ENCODE measurements at places on chromosomes 5 and 9. TPM values are rescaled to one million over a fixed set of nuclear protein-coding genes. Genes with fewer than 3 reads are reported as not detected.
A peak's percentile ranks its signal among the peaks of the same experiment; 100 is the strongest.

GRCh38 chr9:130570208-130570607 lies 9.2 kb upstream of the FUBP3 start:
- no peak for DNase-seq

DNA sequence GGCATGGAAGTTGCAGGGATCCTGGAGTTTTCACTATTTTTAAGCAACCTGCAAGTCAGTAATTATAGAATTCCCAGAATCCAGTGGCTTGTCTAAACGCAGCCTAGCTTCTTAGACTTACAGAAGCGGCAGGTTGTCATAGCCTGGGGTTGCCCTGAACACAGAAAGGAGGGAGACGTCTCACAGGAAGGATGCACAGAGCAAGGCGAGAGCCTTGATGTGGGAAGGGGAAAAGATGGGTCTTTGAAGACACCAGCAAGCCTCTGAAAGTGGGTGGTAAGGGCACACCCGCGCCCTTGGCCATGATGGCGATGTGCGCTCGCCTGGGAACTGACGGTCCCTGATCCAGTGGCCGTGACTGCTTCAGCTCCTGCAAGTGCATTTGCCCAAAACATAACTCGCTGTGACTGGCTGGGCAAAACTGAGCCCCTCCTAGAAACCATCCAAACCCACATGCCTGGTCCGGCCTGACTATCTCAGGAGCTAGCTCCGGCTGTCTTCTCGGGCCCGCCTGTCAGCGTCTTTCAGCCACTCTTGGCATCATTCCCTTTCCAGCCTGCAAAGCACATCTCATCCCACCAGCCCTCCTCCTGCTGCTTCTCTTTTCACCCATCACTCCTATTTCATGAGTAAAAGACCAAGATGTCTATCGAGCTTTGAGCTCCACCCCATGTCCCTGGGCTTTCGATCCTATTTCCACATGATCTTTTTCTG lies 17.1 kb downstream of the FBP1 start:
- DNase-seq = no peak

- DNase-seq = no peak
These were observed 1329.4 kb downstream of the PTPRD start for GRCh38 chr9:9283159-9283986.

- no peak for DNase-seq
These were observed 287.4 kb upstream of the IRX4 start for GRCh38 chr5:2169850-2170760.

DNA sequence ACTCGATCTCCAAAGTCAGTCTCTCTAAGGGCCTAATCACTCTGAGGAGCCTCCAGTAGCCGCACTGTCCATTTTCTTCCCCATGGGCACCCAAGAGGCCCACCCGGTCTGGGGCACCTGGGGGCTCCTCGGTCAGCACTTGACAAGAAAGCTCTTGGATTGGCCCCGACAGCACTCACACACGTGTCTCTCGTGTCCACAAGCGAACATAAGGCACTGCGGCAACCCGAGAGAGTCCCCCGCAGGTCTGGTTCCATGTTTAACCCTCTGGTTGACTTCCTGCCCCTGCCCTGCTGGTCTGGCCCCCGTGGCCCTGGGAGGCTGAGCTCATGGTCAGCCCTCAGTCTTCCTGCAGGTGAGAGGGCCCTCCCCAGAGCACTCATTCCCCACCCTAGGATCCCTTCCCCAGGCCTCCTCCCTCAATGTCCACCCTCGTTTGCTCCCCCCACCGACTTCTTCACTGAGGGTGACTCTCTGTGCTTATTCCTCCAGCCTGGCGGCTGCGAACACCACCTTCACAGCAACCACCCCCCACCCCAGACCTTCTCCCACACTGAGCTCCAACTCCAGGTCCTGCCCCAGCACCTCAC lies 16.3 kb upstream of the LRRC14B start:
- DNase-seq = no peak

GRCh38 chr9:4774209-4774608 lies 18.5 kb upstream of the RCL1 start:
- DNase-seq = no peak

DNA sequence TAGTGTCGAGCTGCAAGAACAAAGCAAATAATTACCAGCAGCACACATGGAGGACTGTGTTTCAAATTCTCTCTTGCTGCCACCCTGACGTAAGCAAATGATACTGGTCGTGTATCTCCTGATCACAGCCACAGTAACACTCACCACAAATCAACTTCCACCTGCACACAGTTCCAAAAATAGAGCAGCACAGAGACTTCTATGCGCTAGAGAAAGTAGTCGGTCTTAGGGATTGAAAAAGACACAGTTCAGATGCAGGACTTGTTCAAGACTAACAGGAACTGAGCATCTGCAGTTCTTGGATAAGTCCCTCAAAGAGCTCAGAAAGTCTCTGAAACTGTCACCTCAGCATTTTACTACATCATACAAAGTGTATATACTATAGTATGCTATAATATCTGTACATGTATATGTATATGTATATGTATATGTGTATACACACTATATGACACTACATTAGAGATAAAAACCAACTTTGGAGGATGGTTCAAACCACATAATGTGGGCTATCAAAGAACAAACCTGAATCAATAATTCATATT lies 279.0 kb downstream of the GLIS3 start:
- DNase-seq = no peak

DNA sequence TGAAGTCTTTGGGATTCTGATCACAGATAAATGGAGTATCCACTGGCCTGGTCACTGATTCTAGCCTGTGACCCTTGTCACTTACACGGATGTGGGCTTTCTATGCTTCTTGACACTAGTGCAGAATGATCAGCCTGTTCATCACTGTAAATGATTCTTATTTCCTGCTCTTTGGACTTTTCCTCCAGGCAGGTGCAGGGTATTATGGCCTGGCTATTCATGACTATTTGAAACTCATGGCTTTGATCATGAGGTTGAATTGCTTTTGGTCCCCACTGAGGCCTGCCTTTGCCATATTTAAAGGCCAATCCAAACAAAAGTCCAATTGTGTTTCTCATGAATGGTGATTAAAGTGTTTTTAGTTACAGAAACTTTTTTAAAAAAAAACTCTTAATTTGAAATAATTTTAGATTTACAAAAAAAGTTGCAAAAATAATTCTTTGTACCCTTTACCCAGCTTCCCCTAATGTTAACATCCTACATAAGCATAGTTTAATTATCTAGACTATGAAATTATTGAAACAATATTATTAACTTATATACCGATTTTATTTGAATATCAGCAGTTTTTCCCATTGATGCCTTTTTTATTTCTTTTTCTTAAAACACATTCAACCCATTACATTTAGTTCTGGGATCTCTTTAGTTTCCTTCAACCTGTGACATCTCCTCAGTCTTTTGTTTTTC lies 68.1 kb downstream of the GALNT10 start:
- DNase-seq = no peak

- no peak for DNase-seq
These were observed 248.2 kb downstream of the TRIM32 start for GRCh38 chr9:116935149-116935897.

DNA sequence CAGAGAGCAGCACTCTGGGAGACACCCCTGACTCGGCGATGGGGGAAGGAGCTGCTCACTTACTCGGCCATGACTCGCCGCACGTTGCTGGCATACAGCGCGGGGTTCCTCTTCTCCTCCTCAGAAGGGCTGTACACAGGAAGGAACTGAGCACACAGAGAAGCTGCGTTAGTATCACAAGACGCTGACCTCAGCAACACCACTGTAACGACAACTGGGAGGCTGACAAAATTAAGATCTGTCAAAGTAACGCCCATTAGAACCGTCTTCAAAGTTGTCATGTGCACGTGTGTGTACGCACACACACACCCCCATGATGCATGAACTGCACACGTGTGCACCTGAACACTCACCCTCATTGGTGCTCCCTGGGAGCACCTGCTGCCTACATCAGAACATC lies 32.1 kb upstream of the SLC6A3 start:
- DNase-seq = peak; percentile 93

GRCh38 chr9:93096811-93097382 lies 880 bp downstream of the CARD19 start:
- peak; percentile 13 for DNase-seq

- no peak for DNase-seq
These were observed 40.8 kb upstream of the GABRG2 start for GRCh38 chr5:162026803-162027202.

- no peak for DNase-seq
These were observed 97.1 kb upstream of the IRX2 start for GRCh38 chr5:2848619-2849018.

- DNase-seq = no peak
These were observed 16.9 kb downstream of the ELOVL7 start for GRCh38 chr5:60827201-60827600.

DNA sequence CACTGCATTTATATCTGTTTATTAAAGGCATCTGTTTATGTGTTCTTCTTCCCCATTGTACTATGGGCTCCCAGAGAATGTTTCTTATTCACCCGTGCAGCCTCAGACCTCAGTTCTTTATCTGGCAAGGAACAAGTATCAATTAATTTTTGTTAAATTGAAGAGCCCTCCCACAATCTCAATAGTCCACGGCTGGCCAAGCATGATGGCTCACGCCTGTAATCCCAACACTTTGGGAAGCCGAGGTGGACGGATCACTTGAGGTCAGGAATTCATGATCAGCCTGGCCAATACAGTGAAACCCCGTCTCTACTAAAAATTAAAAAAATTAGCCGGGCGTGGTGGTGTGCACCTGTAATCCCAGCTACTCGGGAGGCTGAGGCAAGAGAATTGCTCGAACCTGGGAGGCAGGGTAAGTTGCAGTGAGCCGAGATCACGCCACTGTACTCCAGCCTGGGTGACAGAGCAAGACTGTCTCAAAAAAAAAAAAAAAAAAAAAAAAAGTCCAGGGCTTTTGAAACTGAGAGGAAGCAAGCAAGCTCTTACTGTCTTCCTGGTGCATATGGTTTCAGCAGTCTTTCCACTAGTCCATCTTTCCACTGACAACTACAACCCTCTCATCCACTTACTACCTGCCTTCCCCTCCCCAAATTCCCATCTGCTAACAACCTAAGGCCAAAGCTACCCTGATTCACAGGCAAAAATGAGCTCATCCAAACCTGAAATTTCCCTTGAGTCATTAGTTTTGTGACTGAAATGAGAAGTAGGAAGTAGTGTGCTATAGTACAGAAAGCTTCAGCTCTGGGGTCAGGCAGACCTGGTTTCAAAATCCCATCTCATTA lies 2.3 kb upstream of the HK3 start:
- no peak for DNase-seq

DNA sequence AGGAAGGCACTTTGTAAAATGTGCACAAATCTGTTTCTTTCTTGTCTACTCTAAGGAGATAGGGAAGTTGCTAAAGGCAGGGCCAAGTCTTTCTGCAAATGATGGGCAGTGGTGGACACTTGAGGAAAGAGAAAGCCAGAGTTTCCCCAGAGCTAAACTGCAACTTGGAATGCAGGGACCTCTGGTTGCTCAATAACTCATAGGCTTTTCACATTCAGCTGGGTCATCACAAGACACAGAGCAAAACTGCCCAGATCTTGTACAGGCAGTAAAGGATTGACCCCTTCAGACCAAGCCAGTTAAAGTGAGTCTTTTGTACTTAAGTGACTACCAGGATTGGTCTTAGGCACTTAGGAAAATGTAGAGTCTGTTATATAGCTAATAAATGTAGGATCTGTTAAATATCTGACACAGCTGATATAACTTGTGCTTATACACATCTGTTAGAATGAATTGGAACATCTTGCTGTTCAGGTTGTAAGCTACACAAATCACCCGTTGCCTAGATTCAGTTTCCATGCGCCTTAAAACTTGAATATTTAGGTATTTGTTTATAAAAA lies 13.5 kb upstream of the AGXT2 start:
- no peak for DNase-seq

DNA sequence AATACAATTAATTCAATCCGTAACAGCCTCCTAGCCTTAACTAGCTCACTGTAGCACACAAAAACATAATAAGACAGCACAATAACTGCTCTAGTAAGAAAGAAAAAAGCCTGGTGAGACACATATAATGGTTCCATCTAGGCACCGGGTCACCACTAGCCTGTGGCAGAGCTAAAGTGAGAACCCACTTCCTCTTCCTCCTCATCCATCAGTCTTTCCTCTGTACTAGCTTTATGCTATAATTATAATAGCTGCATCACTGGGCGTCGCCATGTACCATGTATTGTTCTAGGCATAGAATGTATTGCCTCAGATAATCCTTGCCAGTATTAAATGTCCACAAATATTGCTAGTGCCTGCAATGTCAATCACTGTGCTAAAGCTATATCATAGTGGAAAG lies 23.1 kb downstream of the ADRB2 start:
- no peak for DNase-seq

GRCh38 chr5:54556141-54556540 lies 38.6 kb downstream of the SNX18 start:
- DNase-seq = no peak

DNA sequence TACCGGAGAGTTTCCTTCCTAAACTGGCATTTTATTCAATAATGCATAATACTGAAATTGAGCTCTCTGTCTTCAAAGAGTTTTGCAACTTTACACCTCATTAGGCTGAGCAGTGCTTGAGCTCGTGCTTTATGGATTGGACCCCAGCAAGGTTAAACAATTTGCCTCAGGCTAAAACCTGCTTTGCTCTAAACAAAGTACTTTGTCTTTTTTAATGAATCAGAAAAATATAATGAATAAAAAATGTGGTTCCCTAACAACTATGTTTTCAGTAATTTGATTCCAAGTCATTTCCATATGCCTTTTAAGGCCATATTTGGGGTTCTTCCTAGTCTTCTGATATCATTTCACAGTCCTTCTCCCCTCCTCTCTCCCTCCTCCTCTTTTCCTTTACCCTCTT lies 20.0 kb downstream of the ZNF366 start:
- DNase-seq = no peak

GRCh38 chr5:78534148-78534904 lies 114.2 kb downstream of the LHFPL2 start:
- no peak for DNase-seq

DNA sequence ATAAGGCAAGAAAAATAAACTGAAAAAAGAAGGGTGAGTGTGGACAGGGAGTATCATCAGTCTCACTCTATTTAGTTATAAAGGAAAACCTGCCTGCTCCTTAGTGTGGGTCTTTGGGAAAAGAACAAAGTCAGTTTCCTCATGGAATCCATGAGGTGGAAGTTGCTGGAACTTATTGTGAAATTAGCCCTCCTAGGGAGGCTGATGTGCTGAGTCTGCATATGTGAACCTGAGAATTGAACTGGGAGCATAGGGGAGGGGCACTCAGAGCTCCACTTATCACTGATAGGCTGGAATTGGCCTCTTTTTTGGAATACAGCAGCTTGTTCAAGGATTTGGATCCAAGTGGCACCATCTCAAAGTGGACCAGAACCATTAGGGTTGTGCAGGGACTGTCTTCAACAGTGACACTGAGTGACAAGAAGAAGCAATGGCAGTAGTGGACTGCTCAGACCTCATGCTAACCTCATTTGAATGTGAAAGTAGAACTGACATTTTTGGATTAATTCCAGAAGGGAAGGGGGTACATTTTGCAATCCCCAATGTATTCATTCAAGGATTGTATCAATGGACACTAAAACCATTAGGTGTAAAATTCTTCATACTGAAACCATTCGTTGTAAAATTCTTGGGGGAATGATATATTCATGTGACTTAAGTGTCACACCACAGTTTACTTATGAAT lies 103.6 kb upstream of the KLF9 start:
- no peak for DNase-seq

Gene KLF9
- 6.6 TPM for polyA plus RNA-seq

Gene PRUNE2
- polyA plus RNA-seq = 3.0 TPM

Gene SMIM32
- polyA plus RNA-seq = 0.59 TPM

Gene IL3
- not detected for polyA plus RNA-seq
